ENCODE measurements at places on chromosomes 6 and 20. TPM values are rescaled to one million over a fixed set of nuclear protein-coding genes. Genes with fewer than 3 reads are reported as not detected.

Gene MOXD1
- 83.6 TPM for total RNA-seq

Gene STMN3
- total RNA-seq: 101 TPM

Gene HSPA1A
- 72.3 TPM for total RNA-seq

Gene PPP2R5D
- 67.5 TPM for total RNA-seq

Gene TMEM244
- total RNA-seq: not detected

Gene RAB44
- not detected for total RNA-seq

Gene RIMS4
- total RNA-seq: 4.1 TPM

Gene ZBTB46
- total RNA-seq: 23.7 TPM

Gene EDN1
- not detected for total RNA-seq

Gene SIGLEC1
- total RNA-seq: not detected

Gene PAK5
- total RNA-seq: 1.8 TPM

Gene MICAL1
- total RNA-seq: 58.7 TPM

DNA sequence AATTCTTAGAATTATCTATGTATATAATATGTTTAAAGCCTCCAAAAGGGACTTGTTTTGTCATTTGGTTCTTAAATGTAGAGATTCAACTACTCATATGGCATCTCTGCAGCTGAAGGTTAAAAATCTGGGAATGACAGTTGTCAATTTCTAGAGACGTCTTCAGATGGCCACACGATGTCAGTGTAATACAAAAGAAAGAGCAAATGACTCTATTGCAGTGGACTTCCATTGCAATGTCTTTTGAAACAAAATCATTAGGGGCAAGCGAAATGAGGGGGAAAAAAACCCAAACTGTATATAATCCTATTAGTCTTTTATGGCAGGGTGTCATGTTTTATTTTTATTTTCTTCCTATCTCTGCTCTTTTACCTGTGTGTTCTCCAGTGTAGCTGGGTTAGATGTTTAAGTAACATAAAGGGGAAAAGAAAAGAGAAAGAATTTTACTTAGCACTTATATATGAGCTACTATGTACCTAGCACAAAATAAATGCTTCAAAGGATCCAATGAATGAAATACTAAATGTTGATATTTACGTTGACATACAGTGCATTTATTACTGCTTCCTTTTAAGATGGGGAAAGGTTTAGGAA, 26.2 kb downstream of the CCN2 start:
- no peak for DNase-seq
- H3K27me3 ChIP-seq: no peaks in the 10 kb centered on the region
- no peaks in the 10 kb centered on the region for H3K4me1 ChIP-seq

GRCh38 chr6:160863782-160864181, 127.8 kb upstream of the MAP3K4 start:
- H3K27me3 ChIP-seq: no peaks in the 10 kb centered on the region
- H3K4me3 ChIP-seq: no peak overlapping the region
- H3K36me3 ChIP-seq: no peaks in the 10 kb centered on the region
- no peak overlapping the region for H3K27ac ChIP-seq
- DNase-seq: no peak

DNA sequence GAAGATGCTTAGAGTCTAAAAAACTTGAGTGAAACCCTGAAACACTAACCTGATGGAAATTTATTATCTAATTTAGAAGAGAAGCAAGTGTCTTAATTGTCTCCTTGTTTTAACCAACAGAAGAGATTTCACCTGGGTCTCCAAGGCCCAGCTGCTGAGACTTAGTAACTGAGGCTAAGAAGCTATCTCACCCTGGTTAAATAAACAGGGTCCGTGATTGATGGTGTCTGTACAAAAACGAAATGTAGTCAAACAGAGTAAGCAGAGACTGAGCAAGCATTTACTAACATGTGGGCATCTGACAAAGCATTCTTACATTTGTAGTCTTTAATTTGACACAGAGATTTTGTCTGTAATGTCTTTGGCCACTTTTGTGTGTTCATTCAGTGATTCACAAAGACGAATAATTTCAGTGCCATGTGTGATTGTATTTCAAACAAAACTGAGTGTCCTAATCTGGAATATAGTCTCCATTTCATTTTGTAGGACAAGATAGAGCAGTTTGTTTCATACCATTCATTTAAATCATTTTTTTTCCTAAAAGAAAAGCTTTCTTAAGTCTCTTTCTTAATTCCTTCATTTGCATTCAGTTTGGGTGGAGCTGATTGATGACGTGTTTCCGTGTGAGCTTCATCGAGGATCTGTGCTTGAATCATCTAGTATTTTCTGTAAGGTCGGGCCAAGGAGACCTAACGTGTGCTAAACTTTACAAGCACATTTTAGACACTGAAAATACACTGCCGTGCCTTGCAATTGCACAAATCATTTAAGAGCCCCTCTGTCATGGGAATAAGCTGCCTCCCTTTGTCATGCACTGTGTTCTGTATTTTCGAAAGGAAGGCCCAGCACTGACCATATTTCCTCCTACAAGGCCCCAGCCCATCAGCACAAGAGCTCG, 170.6 kb upstream of the QKI start:
- H3K4me1 ChIP-seq: peaks cover 55% of the 10 kb centered on the region
- DNase-seq: no peak
- H3K27me3 ChIP-seq: no peaks in the 10 kb centered on the region
- H3K4me3 ChIP-seq: no peak overlapping the region
- H3K27ac ChIP-seq: peak overlapping the region; percentile 15

DNA sequence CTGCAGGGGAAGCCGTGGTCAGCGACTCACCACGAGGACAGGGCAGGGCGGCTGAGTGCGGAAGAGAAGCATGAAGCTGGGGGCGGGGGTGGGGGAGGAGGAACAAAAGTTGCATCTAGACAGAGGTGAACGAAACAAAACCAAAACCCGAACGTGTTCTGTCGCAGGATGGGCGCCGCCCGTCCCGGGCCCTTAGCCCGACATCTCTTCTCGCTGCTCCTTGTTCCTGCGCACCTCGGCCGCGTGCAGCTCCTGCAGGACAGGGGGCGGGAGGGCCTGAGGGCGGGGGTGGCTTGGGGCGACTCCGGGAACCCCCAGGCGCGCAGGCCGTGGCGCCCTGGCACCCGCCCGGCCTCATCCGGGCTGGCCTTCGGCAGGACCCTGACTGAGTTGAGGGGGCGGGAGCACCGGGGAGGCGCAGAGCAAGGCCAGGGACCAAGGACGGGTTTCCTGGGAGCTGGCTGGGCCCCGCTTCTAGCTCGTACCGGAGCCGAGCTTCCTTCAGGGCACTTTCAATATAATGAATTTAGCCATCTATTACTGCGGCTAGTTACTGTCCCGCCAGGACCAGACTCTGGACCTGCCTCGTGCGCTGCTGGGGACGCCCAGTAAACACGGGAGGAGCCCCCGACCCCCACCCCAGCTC, 12.0 kb downstream of the STMN3 start:
- H3K27me3 ChIP-seq: no peaks in the 10 kb centered on the region
- no peak overlapping the region for H3K27ac ChIP-seq
- no peak for DNase-seq
- H3K36me3 ChIP-seq: no peaks in the 10 kb centered on the region
- H3K4me3 ChIP-seq: no peak overlapping the region

- H3K4me3 ChIP-seq: no peak overlapping the region
- H3K36me3 ChIP-seq: no peaks in the 10 kb centered on the region
- no peak for DNase-seq
Measured at GRCh38 chr6:147195510-147195909, 8.7 kb upstream of the STXBP5 start.

- H3K4me1 ChIP-seq: no peaks in the 10 kb centered on the region
- peaks cover 5% of the 10 kb centered on the region for H3K36me3 ChIP-seq
- DNase-seq: no peak
Measured at GRCh38 chr6:70857387-70858077, 99.3 kb downstream of the B3GAT2 start.

GRCh38 chr6:109944448-109944847, 33.7 kb upstream of the GPR6 start:
- no peaks in the 10 kb centered on the region for H3K36me3 ChIP-seq
- no peak for DNase-seq
- no peaks in the 10 kb centered on the region for H3K4me1 ChIP-seq
- no peak overlapping the region for H3K27ac ChIP-seq
- H3K4me3 ChIP-seq: no peak overlapping the region
- H3K27me3 ChIP-seq: peaks cover 26% of the 10 kb centered on the region

- no peaks in the 10 kb centered on the region for H3K4me1 ChIP-seq
- no peak overlapping the region for H3K4me3 ChIP-seq
- H3K27me3 ChIP-seq: no peaks in the 10 kb centered on the region
- peaks cover 10% of the 10 kb centered on the region for H3K36me3 ChIP-seq
- DNase-seq: no peak
Measured at GRCh38 chr6:17519120-17519519, 81.0 kb upstream of the FAM8A1 start.

DNA sequence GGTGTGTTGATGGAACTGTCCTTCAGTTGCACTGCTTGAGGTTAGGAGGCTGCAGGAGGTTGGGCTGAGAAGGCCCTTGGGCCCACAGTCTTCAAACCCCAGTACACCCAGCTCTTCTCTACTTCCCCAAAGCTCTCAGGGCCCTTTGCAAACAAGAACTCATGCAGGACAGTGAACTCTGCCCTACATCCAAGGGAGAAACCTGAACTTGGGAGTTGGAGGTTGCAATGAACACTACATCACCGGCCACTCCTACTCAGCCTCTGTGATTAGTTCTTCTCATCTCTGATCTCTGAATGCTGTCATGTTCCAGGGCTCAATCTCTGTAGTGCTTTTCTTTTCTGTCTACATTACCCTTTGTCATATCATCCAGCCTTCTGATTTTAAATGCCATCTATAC, 148.5 kb upstream of the PDE7B start:
- no peak overlapping the region for H3K27ac ChIP-seq
- DNase-seq: no peak
- no peaks in the 10 kb centered on the region for H3K27me3 ChIP-seq
- no peaks in the 10 kb centered on the region for H3K4me1 ChIP-seq
- H3K36me3 ChIP-seq: no peaks in the 10 kb centered on the region

DNA sequence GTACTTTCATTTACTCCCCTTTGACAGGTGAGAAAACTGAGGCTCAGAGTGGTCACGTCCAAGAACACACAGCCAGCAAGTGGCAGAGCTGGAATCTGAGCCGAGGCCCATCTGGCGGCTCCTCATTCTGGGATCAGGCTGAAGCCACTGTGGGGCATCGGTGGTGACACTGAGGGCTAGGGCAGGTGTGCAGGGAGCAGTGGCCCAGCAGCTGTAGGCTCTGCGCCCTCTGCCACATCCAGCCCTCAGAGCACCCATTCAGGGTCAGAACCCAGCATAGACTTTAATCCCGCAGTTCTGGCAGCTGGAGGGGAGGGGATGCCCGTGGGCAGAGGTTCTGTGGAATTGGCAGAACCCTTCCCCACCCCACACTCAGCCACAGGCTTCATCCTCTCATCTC, 210.3 kb downstream of the PREX1 start:
- H3K27me3 ChIP-seq: no peaks in the 10 kb centered on the region
- no peaks in the 10 kb centered on the region for H3K36me3 ChIP-seq
- DNase-seq: no peak
- H3K4me3 ChIP-seq: no peak overlapping the region
- peaks cover 6% of the 10 kb centered on the region for H3K4me1 ChIP-seq

DNA sequence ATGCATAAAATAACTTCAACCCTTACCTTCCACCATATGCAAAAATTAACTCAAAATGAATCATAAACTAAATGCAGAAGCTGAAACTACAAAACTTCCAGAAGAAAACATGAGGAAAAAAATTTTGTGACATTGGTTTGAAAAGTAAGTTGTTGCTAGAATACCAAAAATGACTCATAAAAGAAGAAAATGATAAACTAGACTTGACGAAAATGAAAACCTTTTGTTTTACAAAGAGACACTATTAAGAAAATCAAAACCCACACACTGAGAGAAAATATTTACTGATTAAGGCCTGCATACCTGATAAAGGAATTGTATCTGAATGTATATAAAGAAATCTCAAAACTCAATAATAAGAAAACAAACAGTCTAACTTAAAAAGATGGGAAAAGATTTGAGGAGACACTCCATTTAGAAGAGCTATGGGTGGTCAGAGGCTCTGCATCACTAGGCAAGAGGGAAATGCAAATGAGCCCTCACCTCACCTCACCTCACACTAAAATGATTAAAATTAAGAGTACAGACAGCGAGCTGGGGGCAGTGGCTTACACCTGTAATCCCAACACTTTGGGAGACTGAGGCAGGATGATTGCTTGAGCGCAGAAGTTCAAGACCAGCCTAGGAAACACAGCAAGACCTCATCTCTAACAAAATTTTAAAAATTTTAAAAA, 97.6 kb upstream of the CST7 start:
- H3K4me3 ChIP-seq: no peak overlapping the region
- no peak for DNase-seq
- peaks cover 24% of the 10 kb centered on the region for H3K27me3 ChIP-seq
- H3K27ac ChIP-seq: no peak overlapping the region

- no peak for DNase-seq
- peak overlapping the region; percentile 29 for H3K27ac ChIP-seq
- H3K4me1 ChIP-seq: peaks cover 11% of the 10 kb centered on the region
- no peak overlapping the region for H3K4me3 ChIP-seq
Measured at GRCh38 chr6:134376785-134377184, 58.9 kb upstream of the SGK1 start.

DNA sequence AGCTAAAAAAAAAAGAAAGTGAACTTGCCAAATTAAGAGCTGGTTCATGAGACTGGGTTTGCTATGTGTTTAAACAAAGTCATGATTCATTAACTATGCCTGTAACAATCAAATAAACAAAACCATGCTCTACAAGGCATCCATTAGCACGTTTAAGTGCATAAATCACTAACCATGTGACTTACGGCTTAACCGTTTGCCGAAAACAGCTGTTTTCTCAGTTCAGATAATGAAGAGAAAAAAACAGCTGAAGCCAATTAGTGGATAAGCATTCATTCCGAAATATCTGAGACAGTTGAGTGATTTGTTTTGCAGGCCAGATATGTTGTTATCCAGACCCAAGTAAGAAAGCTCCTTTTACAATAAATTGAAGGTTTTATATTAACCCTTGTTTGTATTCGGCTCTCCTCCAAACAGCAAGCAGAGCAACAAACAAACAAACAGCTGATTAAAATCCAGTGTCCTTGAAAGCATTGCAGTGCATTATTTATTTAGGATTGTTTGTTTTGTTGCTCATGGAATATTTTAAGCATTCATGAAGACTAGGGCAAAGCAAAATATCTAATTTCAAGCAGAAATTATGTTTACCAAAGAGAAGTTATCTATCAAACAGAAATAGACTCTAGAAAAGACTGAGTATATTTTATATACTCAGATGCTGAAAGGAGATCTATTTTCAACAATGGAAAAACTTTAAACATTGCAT, 343.5 kb downstream of the RFPL4B start:
- H3K4me1 ChIP-seq: peaks cover 38% of the 10 kb centered on the region
- no peak overlapping the region for H3K27ac ChIP-seq
- peaks cover 10% of the 10 kb centered on the region for H3K36me3 ChIP-seq

GRCh38 chr20:63473555-63474449, 1.3 kb upstream of the KCNQ2 start:
- H3K27ac ChIP-seq: no peak overlapping the region
- H3K27me3 ChIP-seq: peaks cover 37% of the 10 kb centered on the region
- peak overlapping the region; percentile 79 for H3K4me3 ChIP-seq
- no peak for DNase-seq

- no peak overlapping the region for H3K4me3 ChIP-seq
- H3K27me3 ChIP-seq: no peaks in the 10 kb centered on the region
- no peak overlapping the region for H3K27ac ChIP-seq
- H3K36me3 ChIP-seq: no peaks in the 10 kb centered on the region
- peaks cover 4% of the 10 kb centered on the region for H3K4me1 ChIP-seq
Measured at GRCh38 chr20:54134445-54135220, 39.2 kb downstream of the CYP24A1 start.

Data from neural crest cell (in vitro differentiated cells).